Occipital lobe (tissue), 3 donors: ENCODE measurements at places on chromosomes 2 and 18. TPM values are rescaled to one million over a fixed set of nuclear protein-coding genes. Genes with fewer than 3 reads are reported as not detected.

- DNase-seq, result no peak
Measured at GRCh38 chr18:78784861-78785260, 194.8 kb upstream of the SALL3 start.

DNA sequence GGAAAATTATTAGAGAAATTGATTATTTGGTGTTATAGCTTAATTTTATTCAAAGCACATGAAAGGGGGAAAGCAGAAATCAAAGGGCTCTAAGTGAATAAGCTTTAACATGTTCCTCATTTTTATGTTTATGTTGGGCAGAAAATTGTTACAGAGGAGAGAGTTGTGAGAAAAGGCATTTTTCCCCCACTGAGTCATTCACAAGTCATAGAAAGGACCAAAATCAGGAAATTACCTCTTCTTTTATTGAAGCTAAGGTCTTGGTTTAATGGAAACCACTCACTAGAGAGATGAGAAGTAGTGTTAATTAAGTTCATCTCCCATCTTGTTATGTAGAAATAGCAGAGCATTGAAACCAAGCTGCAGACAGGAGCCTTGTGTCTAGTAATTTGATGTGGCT lies 175.3 kb upstream of the THUMPD2 start:
- no peak for DNase-seq

DNA sequence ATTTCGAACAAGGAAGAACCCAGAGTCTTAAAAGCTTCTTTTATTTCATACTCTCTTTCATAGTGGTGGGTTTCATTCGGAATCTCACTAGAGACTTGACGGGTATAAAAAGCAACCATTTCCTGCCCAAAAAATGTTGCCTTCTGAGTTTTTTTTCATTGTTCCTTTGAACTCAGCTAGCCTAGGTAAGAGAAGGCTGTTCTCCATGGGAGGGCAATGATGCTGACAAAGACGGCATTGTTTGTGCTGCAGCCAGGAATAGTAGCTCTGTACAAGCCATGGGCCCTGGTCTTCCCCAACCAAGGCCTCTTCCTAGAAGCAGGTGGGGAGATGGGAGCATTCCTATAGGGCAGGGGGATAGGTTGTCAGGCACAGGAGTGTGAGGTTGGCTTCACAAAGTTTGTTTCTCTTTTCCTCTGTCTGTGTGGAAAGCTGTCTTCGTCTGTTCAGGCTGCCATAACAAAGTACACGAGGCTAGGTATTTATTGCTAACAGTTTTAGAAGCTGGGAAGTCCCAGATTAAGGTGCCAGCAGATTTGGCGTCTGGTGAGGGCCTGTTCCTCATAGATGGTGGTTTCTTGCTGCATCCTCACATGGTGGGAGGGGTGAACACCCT lies 405.1 kb downstream of the NBAS start:
- no peak for DNase-seq

DNA sequence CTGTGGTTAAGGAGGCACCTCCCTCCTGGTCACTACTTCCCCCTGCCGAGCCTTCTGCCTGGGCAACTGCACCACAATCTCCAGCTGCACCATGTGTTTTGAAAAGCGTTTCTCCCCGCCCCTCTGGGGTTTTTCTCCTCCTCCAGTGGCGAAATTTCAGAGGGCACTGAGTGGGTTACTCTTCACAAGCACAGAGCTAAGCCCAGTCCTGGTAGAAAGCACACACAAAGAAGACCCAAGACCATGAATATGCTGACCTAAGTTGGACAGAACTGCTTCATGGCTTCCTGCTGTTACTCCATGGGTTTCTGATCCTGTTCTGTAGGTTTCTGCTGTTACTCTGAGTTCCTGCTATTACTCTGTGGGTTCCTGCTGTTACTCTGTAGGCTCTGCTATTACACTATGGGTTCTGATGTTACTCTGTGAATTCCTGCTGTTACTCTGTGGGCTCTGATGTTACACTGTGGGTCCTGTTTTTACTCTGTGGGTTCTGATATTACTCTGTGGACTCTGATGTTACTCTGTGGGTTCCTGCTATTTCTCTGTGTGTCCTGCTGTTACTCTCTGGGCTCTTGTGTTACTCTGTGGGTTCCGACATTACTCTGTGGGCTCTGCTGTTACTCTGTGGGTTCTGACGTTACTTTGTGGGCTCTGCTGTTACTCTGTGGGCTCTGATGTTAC lies 216.6 kb downstream of the RTP5 start:
- no peak for DNase-seq

Gene HOXD10
- not detected for total RNA-seq

Gene SPATA3
- not detected for total RNA-seq

Gene COL3A1
- 129 TPM for total RNA-seq

Gene MYO3B
- 0.16 TPM for total RNA-seq
